ENCODE measurements at places on chromosomes 11 and 22. TPM values are rescaled to one million over a fixed set of nuclear protein-coding genes. Genes with fewer than 3 reads are reported as not detected.

DNA sequence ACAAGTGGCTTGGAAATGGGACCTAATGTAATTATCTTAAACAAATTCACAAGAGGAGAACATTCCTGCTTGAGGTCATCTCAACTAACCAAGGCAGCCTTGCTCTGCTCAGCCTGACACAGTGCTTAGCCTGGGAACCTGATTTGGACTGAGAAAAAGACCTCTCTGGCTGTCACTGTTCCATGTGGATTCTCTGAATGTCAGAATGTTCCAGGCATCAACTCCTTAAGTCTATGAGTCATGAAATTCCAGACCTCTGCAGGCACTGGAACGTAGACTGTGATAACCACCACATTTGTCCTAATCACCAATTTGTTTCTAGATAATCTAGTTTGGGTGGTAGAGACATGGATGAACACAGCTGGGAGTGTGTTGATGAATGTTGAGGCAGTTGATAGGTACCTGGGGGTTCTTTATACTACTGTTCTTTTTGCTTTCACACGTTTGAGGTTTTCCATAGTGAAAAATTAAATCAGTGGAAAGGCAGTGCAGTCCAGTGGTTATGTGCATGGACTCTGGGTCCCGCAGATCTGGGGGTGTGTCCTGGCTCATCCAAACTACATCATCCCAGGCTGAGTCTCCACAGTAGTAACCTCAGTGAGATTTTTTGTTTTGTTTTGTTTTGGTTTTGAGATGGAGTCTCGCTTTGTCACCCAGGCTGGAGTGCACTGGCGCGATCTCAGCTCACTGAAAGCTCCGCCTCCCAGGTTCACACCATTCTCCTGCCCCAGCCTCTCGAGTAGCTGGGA, 269.6 kb downstream of the MN1 start:
- no peaks in the 10 kb centered on the region for H3K36me3 ChIP-seq
- H3K27ac ChIP-seq: no peak overlapping the region
- H3K27me3 ChIP-seq: no peaks in the 10 kb centered on the region
- no peak overlapping the region for H3K4me3 ChIP-seq
- peaks cover 6% of the 10 kb centered on the region for H3K4me1 ChIP-seq

GRCh38 chr11:77223797-77224196, 77.7 kb downstream of the GDPD4 start:
- no peak overlapping the region for H3K4me3 ChIP-seq
- no peak for DNase-seq
- no peaks in the 10 kb centered on the region for H3K4me1 ChIP-seq
- H3K27ac ChIP-seq: no peak overlapping the region
- H3K36me3 ChIP-seq: no peaks in the 10 kb centered on the region

- no peaks in the 10 kb centered on the region for H3K4me1 ChIP-seq
- H3K36me3 ChIP-seq: no peaks in the 10 kb centered on the region
- H3K27me3 ChIP-seq: no peaks in the 10 kb centered on the region
These were observed 203.4 kb downstream of the KIF18A start for GRCh38 chr11:27904358-27905055.

FADS2 gene
- total RNA-seq: 233 TPM

GRCh38 chr11:43222215-43222614, 89.6 kb upstream of the API5 start:
- no peaks in the 10 kb centered on the region for H3K36me3 ChIP-seq
- H3K27me3 ChIP-seq: no peaks in the 10 kb centered on the region
- H3K27ac ChIP-seq: no peak overlapping the region
- no peak overlapping the region for H3K4me3 ChIP-seq

DNA sequence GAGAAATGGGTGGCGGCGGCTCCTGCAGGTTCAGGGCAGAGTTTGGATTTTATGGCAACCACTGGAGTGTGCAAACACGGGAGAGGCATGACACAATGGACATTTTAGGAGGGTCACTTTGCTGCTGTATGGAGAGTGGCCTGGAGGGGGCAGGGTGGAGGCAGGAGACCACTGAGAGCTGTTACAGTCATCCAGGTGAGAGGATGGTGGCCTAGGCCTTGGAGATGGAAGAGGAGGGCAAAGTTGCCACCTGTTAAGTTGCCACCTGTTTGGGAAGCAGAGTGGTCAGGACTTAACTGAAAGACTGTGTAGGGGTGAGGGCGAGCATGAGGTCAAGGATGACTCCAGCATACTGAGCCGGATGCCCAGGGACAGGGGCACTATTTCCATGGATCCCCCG, 2.3 kb upstream of the RAD9A start:
- H3K27ac ChIP-seq: no peak overlapping the region
- no peak overlapping the region for H3K4me3 ChIP-seq
- H3K27me3 ChIP-seq: peaks cover 6% of the 10 kb centered on the region
- peaks cover 4% of the 10 kb centered on the region for H3K4me1 ChIP-seq

- H3K36me3 ChIP-seq: no peaks in the 10 kb centered on the region
- H3K4me1 ChIP-seq: peaks cover 5% of the 10 kb centered on the region
- no peak overlapping the region for H3K27ac ChIP-seq
These were observed 1.1 kb downstream of the EXT2 start for GRCh38 chr11:44096360-44097185.

GRCh38 chr11:86117001-86117711, 48.3 kb upstream of the PICALM start:
- no peak overlapping the region for H3K4me3 ChIP-seq
- H3K36me3 ChIP-seq: no peaks in the 10 kb centered on the region
- no peak overlapping the region for H3K27ac ChIP-seq

DNA sequence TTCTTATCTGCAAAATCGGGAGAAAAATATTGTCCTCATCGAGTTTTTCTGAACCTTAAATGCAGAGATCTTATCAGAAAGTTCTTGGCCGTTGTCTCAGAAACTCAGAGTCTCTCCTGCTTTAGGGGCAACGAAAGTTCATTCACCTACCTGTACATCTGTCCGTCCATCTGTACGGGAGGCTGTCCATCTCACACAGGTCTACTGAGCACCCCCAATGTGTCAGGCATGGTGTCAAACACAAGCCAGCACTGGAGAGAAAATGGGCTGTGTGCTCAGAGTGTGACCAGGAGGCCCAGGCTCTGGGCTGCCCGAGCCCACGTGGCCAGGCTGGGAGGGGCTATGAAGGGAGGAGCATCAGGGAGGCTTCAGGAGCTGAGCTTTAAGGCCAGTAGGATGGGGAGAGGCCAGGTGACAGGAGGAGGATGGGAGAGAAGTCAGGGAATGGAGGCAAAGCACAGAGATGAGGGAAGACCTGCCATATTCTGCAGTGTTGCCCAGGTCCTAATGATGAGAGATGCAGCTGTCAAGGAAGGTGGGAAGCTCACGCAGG, 62.4 kb upstream of the MYEOV start:
- H3K4me3 ChIP-seq: no peak overlapping the region
- peaks cover 6% of the 10 kb centered on the region for H3K4me1 ChIP-seq
- no peaks in the 10 kb centered on the region for H3K36me3 ChIP-seq
- H3K27me3 ChIP-seq: peaks cover 4% of the 10 kb centered on the region
- no peak overlapping the region for H3K27ac ChIP-seq

DNA sequence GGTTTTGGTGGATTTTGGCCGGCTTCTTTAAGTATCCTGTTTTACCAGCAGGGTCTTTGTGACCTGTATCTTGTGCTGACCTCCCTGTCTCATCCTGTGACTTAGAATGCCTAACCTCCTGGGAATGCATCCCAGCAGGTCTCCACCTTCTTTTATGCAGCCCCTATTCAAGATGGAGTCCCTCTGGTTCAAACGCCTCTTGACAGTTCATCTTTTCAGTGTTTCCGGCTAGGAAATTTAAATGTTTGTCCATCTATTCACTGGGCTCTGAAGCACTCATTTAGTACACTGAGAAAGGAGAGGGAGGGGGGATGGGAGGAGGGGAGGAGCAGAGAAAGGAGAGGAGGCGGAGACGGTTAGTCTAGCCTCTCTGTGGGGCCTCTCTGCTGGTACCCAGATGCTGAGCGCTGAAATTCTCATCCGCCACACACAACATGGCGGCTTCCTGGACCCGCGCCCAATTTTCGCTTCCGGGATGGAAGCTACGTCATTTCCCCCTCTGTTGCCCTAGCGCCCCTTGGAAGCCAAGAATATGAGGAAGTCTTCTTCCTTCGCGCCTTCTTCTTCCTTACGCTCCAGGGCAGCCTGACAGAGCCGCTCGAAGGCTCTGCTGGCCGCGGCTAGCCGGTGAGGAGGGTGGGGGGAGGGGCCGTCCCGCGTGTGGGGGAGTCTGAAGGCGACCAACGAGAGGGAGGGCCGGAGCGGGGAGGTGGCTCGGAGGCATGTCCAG, 69.0 kb upstream of the SYT13 start:
- peak overlapping the region; percentile 86 for H3K4me3 ChIP-seq
- no peaks in the 10 kb centered on the region for H3K27me3 ChIP-seq
- DNase-seq: peak; percentile 94
- peaks cover 25% of the 10 kb centered on the region for H3K4me1 ChIP-seq

DNA sequence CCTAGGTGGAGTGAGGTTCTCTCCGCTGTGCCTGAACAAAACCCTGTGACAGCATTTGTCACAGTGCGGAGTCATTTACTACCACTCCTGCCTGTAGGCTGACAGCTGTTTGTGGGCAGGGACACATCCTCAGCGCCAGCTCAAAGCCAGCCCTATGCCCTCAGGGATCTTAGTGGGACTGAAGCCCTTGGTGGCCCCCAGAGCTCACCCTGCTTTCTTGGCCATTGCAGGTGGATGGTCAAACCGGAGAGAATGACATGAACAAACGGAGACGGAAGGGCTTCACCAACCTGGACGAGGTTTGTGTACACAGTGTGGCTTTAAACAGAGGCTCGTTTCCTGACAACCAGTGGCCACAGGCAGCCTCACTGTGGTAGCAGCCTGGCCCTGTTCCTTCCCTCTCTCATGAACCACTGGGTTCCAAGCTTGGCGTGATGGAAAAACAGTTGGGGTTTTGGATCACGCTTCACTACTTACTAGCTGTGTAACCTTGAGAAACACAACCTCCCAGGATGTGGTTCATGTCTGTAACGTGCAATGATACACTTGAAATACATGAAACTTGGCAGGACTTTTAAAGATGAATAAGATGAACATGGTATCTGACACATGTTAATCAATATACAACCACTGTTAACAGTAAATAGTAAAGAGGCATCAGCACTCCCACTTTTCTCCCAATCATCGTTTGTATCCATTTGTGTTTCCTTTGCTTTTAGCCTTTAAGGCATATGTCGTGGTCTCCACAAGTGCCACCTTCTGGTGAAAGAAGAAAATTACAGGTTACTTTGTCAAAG, 125.8 kb downstream of the MICAL2 start:
- H3K27ac ChIP-seq: no peak overlapping the region
- no peaks in the 10 kb centered on the region for H3K4me1 ChIP-seq
- H3K36me3 ChIP-seq: no peaks in the 10 kb centered on the region

DNA sequence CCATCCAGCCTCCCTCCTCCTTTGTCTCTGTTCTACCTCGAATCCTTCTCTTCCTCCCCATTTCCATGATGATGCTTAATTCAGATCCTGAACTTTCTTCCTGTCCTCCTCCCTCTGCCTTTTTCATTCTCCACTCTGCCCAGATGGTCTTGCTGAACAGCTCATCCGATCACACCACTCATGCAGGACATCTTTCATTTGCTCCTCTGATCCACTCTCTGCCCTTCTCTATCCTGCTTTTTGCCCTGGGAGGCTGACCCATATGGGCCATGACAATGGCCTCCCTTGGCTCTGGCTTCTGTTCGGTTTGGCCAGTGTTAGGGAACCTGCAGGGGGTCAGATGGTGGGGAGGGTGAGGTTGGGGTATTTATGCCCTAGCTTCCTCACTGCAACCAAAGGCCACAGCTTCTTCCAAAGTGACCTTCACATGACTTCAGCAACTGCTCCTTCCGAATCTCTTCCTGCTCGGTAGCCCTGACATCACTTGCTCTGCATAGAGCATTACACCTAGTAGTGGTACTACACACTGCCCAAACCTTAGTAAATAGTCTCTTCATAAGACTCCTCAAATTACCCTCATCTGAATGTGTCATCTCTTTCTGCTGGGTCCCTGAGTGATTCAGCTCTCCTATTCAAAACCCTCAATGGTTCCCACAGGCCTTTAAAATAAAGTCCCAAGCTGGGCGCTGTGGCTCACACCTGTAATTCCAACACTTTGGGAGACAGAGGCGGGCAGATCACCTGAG, 32.7 kb upstream of the MICAL2 start:
- H3K27ac ChIP-seq: no peak overlapping the region
- DNase-seq: no peak
- no peaks in the 10 kb centered on the region for H3K36me3 ChIP-seq
- H3K27me3 ChIP-seq: no peaks in the 10 kb centered on the region
- no peaks in the 10 kb centered on the region for H3K4me1 ChIP-seq

GRCh38 chr22:42160251-42160650, 29.6 kb upstream of the CYP2D6 start:
- H3K4me1 ChIP-seq: peaks cover 2% of the 10 kb centered on the region
- no peaks in the 10 kb centered on the region for H3K27me3 ChIP-seq
- no peak overlapping the region for H3K27ac ChIP-seq

DNA sequence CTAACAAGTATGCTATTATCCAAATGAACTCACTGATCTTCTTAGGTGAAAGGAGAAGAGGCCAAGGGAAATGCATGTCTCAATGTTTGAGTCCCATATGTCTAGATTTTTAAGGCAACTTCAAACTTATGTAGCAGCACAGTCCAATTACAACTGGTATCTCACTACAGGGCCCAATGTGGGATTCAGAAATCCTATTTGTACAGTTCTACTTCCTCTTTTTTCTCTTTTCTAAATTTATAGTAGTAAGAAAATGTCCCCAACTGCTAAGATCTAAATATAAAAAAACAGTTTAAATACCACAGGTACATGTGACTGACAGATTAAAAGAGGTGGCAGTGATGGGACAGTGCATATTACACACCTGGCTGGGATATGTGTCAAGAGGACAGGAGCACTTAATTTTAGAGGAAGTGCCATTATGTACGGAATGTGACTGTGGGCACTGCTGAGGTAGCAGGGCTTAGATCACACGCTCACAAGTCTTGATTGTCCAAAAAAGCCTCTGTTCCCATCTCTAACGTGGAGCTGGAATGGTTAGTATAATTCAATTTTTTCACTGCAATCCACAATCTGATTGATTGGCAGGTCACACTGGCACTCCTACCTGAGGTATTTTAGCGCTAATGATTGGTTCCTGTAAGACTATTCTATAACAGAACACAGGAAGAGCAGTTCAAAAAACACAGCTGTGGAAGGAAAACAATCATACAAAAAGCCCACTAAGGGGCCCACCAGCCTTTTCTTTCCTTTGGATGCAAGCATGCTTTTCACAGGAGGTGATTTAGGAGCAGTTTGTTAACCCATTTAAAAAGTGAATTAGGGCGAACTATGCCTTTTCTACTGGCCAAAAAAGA, 34.6 kb downstream of the APOL5 start:
- peak overlapping the region; percentile 2 for H3K4me3 ChIP-seq
- peaks cover 66% of the 10 kb centered on the region for H3K4me1 ChIP-seq
- H3K27me3 ChIP-seq: no peaks in the 10 kb centered on the region
- H3K36me3 ChIP-seq: no peaks in the 10 kb centered on the region
- peak; percentile 65 for DNase-seq
- peak overlapping the region; percentile 80 for H3K27ac ChIP-seq

TRIM6 gene
- total RNA-seq: 7.1 TPM

DNA sequence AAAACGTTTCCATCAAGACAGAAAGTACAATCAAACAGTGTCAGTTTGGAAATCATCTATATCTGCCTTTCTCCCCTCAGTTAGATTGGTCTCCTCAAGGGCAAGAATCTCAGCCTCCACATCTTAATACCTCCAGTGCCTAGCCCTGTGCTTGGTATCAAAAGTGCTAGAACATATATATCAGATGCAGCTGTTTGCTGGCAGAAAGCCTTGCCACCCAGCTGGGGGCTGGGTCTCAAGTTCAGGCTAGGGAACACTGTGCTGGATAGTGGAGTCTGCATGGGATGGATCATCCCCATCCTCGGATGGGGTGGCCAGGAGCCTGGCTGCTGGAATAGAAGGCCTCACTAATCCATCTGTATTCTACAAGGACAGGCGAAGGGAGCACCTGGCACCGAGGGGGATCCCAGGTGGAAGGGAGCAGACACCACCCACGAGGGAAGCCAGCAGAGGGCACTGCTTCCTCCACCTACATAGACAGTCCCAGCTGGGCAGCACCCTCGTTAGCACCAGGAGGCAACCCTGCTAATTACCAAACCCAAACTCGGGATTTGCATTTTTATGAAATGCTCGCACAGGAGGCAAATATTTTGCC, 602.2 kb downstream of the BUD13 start:
- DNase-seq: no peak
- peaks cover 15% of the 10 kb centered on the region for H3K4me1 ChIP-seq
- H3K27me3 ChIP-seq: no peaks in the 10 kb centered on the region
- H3K4me3 ChIP-seq: no peak overlapping the region

Measured in neural progenitor cell (in vitro differentiated cells).